Naive thymus-derived CD8-positive, alpha-beta T cell (primary cell): ENCODE measurements at places on chromosomes 13 and 19. TPM values are rescaled to one million over a fixed set of nuclear protein-coding genes. Genes with fewer than 3 reads are reported as not detected.

Gene ATCAY
- not detected for total RNA-seq

Gene ZNF136
- 32.4 TPM for total RNA-seq

Gene ZNF614
- total RNA-seq: 13.4 TPM

Gene ABCC4
- total RNA-seq: 9.2 TPM

Gene KL
- 0.25 TPM for total RNA-seq

Gene PROZ
- total RNA-seq: not detected

Gene SERP2
- not detected for total RNA-seq

Gene DZIP1
- not detected for total RNA-seq

Gene HIF3A
- not detected for total RNA-seq

Gene LSR
- 59.9 TPM for total RNA-seq

DNA sequence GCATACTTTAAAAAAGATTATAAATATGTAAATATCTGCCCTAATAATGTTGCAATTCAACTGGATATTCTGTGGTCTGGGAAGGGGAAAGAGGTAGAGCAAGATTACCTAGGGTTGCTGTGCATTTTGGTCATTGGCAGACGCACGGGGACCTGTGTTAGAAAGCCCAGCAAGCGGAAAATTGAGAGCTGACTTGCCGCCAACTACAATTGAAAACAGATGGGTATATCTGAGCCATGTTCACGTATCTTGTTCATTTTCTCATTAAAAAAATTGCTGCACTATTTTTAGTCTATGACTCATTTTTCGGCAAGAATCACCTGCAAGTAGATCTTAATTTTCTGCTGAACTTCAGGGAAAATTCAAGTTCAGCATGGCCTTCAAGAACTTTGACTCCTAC, 308.5 kb upstream of the TMTC4 start:
- DNase-seq: no peak

- no peak for DNase-seq
Observed at GRCh38 chr13:49348751-49349150, 95.1 kb downstream of the CAB39L start.

DNA sequence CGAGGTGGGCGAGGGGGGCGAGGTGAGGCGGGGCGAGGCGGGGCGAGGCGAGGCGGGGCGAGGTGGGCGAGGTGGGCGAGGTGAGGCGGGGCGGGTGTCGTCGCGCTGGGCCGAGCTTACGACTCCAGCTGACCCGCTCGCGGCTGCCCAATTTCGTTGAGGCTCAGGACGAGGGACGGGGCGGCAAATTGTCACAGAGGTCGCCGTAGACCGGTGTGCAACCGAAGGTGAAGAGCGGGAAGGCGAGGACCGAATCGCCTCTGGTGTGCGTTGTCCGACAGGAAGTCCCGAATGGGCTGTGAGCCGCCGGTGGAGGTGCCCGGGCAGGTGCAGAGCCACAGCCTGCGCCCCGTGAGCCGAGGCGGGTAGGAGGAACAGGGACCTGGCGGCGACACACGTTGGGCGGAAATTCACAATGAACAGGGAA, at the start of gene LACC1:
Gene LACC1 (plus strand): TSS at position 150 of the 427 bp plus-strand sequence. CDS start 1,082 bp downstream, outside the sequence.
- peak; percentile 42 for DNase-seq

GRCh38 chr13:20706661-20707060, 3.2 kb downstream of the IL17D start:
- DNase-seq: no peak

- no peak for DNase-seq
Observed at GRCh38 chr19:12930002-12930645, 3.4 kb downstream of the FARSA start.

GRCh38 chr13:42396501-42396900, 124.5 kb downstream of the AKAP11 start:
- DNase-seq: no peak

GRCh38 chr13:112161521-112162301, 94.8 kb downstream of the SOX1 start:
- DNase-seq: no peak

DNA sequence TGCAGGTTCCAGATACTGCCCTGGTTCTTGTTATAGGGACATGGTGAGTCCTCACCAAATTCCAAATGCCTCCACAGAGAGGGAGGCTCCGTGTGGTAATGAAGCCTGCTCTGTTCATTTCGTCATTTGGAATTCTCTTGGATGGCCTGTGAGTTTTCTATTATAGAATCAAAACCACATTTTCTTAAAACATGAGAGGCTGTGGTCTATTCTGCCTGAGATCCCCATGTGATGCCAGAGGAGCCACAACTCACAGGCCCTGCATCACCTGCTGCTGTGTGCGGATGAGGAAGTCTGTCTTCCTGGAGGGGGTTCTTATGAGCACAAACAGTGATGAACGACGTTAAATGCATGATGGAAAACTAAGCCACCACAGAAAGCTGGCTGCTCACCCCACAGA, 264.4 kb downstream of the UQCRFS1 start:
- no peak for DNase-seq

DNA sequence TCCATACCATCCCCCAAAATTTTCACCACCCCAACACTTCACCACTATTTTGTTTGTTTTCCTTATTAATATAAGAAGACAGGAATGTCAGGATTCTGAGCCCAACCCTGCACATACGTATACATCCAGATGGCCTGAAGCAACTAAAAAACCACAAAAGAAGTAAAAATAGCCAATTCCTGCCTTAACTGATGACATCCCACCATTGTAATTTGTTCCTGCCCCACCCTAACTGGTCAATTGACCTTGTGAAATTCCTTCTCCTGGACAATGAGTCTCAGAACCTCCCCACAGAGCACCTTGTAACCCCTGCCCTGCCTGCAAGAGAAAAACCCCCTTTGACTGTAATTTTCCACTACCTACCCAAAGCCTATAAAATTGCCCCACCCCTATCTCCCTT, 132.5 kb downstream of the ZNF675 start:
- DNase-seq: no peak

- DNase-seq: no peak
Observed at GRCh38 chr13:29758531-29759114, 91.8 kb downstream of the UBL3 start.

- DNase-seq: no peak
Observed at GRCh38 chr13:49308097-49308875, 60.6 kb downstream of the CDADC1 start.

DNA sequence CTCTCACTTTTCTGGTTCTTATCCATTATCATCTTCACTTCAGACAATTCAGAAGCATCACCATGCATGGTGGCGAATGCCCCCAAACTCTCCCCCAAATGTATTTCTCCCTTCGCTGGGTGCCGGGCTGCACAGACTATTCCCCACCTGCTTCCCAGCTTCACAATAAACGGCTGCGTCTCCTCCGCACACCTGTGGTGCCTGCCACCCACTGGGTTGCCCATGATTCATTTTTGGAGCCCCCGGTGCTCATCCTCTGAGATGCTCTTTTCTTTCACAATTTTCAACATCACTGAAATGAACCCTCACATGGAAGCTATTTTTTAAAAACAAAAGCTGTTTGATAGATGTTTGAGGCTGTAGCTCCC, 2.8 kb upstream of the F10 start:
- DNase-seq: no peak

DNA sequence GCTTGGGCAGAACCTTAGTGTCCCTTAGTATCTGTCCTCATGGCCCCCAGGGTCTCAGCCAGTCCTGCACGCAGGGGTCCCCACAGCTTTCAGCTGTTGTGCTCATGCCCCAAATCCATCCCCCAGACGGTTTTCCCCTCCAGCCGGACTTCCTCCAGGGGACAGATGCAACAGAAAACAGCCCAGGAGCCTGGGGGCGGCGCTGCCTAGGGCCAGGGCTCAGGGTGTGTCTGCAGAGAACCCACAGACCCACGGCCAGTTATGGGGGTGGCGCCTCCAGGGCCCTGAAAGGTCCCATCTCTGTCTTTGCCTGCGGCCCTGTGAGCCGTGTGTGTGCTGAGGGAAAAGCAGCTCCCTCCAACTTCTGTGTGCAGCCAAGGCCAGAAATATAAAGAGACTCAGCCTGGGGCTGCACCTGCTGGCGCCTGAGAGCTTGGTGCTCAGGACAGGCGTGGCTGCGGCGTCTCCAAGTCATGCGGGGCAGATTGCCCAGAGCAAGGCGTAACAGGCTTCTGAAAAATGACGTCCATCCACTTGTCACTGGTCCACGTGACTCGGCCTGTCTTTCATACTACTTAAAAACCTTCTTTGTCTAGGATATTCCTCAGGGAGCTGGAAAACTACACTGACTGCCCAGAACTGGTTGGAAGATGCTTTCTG, 22.1 kb upstream of the F7 start:
- no peak for DNase-seq

DNA sequence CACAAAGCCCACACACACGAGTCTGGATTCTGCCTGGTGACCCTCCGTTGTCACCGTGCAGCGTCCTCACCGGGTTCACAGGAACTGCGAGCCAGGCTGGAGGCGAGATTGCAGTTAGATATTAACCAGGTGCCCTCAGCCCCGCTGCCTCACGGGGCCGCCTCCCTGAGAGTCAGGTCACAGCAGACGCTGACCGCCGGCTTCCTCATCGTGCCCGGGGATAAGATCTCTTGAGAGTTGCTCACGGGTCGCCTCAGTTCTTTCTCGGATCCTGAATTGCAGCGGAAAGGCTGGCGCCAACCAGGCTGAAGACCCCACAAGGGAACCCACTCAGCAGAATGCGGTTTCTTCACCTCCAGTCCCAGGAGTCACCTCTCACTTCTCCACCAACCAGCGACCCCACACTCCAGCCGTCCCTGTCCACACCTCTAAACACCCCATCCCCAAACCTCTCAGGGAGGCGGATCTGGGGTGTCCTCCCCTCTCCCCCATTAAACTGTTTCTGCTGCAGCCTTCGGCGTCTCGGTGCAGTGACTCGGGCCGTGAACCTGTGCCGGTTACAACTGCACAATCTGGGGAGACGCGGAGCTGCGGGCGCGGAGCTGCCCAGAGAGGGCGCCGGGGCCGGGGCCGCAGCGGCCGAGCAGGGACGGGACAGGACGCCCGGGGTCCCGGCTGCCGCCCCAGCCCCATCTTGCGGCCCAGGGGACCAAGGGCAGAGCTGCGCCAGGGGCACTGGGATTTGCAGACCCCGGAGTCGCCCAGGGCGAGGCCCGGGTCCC, 591 bp downstream of the ZNF823 start:
- peak; percentile 26 for DNase-seq

DNA sequence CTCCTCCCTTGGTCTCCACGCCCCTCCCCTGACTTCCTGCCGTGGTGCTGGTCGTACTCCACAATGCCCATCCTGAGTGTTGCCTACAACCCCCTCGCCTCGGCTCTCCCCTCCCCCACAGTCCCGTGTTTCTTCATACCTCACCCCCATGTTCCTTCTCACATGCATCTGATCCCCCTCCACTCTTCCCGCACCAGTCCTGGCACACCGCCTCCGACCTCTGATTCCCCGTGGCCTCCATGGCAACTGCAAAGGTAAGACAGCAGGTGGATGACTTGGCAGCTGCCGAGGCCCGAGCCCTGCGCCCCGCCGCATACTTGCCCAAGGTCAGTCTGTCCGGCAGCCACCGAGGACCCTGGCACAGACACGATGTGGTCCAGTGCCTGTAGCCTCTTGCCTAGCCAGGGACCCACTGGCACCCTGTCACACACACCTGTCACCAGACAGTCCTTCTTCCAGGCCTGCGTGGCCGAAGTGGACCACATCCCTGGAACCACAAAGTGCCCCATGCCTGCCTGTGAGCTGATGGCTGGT, 16.1 kb upstream of the SDHAF1 start:
- no peak for DNase-seq

- DNase-seq: no peak
Observed at GRCh38 chr19:33649627-33650305, 28.0 kb downstream of the CHST8 start.

DNA sequence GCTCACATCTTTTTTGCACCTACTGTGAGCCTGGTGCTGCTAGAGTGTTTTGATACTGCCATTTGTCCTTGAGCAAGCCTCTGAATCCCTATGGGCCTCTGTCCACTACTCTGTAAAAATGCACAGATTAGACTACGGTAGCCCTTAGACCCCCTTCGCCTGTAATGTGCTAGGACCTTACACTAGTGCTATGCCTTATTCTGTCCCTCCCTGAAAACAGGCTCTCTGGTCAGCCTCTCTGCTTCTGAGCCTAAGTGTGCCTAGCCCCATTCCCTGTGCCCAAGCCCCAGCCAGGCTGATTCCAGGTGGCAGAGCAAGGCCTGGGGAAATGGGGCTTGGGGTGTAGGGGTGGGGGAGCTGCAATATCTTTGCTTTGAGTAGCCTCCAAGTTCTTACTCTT, 10.7 kb downstream of the HMGB1 start:
- no peak for DNase-seq
